Mucosa of descending colon (tissue), 3 donors: ENCODE measurements at places on chromosomes 5 and 9. TPM values are rescaled to one million over a fixed set of nuclear protein-coding genes. Genes with fewer than 3 reads are reported as not detected.

DNA sequence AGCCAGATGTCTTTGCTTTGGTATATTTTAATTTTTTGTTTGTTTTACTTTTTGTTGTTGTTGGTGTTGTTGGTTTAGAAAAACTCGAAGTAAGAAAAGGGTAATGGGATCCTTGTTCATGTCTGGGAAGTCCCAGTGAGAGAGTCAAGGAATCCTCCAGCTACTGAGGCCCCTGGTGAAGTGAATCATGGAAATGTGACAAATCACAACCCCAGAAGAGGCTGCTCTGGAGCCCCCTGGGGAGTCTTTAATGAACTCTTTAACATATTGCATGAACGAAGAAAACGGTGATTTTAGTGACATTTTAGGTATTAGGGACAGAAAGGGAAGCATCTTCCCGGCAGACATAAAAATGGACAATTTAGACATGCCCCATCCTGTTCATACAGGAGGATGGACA is 41.3 kb downstream of the TMEM174 start:
- no peak for DNase-seq

GRCh38 chr9:19631181-19631580 is 157.7 kb downstream of the SLC24A2 start:
- no peak for DNase-seq

- DNase-seq, result no peak
These were observed 154.3 kb downstream of the GABRG2 start for GRCh38 chr5:162221910-162222309.

DNA sequence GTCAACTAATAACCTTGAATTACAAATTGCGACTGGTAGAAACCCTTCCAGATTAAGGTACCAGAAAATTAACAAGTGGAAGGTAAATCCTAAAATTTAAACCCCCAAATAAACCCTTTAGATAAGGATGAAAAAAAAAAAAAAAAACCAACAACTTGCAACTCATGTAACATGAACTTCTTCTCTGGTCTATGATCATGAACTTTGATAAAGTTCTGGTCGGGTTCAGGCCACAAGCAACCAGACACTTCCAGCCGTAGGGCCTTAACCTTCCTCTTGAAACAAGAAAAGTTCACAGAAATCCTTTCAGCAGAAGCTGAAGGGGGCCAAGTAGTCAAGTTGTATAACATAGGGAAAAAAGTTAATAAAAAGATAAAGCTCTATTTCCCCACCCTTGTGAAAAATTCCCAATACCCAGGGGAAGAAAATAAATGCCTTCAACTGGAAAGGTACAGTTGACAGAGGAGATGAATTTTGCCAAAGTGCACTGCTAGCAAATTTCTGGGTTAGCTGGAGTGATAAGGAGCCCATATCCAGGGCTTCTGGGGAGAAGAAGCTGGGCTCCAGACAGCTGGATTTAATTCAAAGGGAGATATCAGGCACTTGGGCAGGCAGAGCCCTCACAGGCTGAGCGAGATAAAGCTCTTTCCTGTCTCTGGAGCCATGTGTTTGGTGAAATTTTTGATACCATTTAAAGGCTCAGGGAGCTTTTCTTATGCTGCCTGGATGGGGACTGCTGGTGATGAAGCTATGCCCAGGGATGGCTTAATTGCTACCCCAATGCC is 234.2 kb upstream of the PANK3 start:
- no peak for DNase-seq

ADAMTS12 gene
- 2.9 TPM for total RNA-seq

KCNN2 gene
- total RNA-seq, result 3.5 TPM

TJP2 gene
- total RNA-seq, result 172 TPM
